NCI-H226 (cell line): ENCODE measurements at places on chromosomes 1 and 21.

DNA sequence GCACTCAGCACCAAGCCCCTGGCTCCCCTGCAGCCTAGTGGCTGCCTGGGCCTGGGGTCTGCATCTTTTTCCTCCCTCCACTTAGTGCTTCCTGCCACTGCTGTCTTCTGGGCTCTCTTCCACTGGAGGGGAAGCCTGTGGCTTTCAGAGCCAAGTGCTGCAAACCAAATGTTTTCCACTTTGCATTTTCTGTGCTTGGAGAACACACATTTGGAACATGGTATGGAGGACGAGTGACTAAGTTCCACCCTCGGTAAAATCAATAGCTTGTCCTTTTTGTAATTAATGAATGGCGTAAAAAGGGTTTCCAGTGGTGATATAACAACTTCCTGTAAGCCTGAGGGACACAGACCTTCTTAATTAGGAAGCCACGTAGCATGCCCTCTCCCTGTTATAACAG is 10.1 kb upstream of the GPR153 start:
- DNase-seq, result no peak

GRCh38 chr1:115313182-115313581 is 24.9 kb downstream of the NGF start:
- no peak for DNase-seq

DNA sequence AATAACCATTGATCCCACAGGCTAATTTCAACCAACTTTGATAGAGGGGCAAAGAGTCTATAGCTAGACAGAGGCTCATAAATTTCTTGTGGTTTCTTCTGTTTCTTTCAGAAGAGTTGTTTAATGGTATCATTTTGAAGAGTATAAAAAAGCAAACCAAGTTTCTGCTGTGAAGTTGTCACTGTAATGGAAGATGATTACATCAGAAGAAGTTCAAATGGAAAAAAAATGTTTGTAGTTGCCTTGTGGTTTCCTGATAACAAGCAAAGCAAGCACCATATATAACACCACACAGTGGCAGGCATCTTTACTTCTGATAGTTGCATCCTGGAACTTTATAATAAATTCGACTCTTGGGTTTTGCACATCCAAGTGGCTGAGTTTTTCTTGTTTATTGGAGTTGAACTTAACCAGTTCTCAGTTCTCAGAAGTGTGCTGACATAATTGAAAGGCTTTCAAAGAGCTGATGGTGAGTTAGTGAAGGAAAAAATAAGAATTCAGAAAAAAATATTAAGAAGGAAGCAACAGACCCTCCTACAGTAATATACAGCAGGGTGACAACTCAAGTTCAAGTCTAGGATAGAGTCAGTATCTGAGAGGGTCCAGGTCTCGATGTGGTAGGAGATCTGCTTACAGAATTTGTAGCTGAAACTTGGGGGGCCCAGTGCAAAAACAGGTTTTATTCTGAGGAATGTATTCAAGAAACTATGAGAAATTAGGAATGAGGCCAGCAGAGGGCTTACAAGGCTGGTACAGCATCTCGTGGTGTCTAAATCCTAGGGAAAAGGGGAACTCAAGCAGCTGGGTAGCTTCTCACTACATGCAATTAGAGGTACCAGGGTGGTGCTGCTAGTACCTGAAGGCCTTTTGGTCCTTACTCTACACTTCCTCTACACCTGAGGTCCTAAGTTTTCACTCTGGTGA is 123.5 kb downstream of the CRB1 start:
- DNase-seq, result peak; percentile 46

GRCh38 chr1:54357967-54358366 is 48.2 kb downstream of the SSBP3 start:
- no peak for DNase-seq

- no peak for DNase-seq
Observed at GRCh38 chr1:111576547-111576946, 43.0 kb upstream of the RAP1A start.

DNA sequence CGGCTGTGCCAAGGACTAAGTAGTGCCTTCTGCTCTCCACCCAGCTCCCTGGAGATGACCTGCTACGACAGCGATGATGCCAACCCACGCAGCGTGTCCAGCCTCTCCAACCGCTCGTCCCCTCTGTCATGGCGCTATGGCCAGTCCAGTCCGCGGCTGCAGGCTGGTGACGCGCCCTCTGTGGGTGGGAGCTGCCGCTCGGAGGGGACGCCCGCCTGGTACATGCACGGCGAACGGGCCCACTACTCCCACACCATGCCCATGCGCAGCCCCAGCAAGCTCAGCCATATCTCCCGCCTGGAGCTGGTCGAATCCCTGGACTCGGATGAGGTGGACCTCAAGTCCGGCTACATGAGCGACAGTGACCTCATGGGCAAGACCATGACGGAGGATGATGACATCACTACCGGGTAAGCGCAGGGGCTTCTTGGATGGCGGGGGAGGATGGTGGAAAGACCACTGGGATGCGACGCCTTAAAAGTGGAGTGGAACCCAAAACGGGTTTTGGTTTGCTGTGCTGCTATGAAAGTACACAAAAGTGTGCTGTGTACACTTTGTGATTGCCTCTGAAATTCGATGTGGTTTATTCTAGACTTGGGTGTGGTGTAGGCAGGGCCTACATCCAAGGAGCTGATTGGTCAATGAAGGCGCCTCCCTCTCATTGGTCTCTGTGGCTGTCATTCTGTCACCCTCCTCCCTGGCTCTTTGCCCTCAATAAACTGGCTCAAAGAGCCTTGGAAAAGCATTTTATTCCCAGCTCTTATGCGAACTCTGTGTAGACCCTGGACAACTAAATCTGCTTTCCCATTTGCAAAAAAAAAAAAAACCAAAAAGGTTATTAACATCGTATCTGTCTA is 110.4 kb upstream of the IPO9 start:
- peak; percentile 14 for DNase-seq

GRCh38 chr1:41955461-41956159 is 36.9 kb upstream of the HIVEP3 start:
- DNase-seq, result peak; percentile 87

GRCh38 chr1:234843946-234844345 is 234.0 kb upstream of the IRF2BP2 start:
- no peak for DNase-seq
